ENCODE measurements at places on chromosomes 11 and 22.

GRCh38 chr11:12123273-12123672 lies 12.9 kb downstream of the MICAL2 start:
- no peak for DNase-seq

- no peak for DNase-seq
Measured at GRCh38 chr22:44445307-44445680, 52.7 kb downstream of the RTL6 start.

GRCh38 chr22:37479196-37479595 lies 7.0 kb downstream of the MFNG start:
- no peak for DNase-seq

DNA sequence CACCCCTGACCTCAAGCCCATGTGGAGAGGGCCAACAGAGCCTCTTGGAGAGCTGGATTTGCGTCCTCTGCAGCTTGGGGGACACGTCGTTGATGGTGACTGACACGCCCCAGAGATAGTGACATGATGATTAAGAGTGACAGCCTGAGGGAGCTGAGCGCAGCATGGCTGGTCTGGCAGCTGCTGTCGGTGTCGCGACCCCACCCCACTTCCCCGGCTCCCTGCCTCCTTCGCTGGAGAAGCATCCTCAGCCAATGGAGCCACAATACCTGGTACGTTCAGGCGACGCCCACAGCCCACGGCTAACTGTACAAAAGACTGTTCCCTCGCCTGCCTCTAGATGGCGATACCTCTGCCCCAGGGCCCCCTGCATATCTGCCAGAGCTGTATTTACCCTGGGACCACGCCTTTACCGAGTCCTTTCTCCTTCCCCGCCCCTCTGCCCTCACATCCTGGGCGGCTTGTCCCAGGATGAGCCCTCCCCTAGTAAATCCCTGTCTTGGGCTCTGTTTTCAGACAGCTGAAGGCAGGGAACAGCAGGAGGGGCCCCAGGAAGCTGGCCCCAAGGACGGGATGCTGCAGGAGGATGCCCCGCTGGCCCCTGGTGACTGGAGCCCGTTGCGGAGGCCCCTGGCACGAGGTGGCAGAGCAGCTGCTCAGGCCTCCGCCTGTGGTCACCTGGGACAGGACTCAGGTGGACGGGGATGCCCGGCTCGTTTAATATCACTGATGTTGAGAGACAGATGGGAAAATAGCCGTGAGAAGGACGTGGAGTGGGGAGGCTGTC lies 90.6 kb downstream of the RPS6KA4 start:
- DNase-seq: peak; percentile 66

DNA sequence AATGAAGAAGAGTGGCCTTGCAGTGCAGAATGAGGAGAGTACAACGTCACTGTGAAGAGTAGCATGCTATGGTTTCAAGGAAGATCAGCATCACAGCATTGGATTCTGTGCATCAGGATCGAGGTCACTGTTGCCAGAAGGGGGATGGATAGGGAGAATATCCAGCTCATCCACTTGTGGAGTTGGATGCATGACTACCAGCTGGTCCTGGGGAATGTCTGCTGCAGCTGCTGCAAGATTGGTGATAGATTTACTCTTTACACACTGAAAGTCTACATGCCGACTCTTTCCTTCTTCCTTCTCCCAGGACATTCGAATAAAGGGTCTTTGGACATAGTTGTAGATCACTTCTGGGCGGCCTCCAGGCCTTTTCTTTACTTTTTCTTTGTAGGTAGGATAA lies 74.3 kb downstream of the BTBD10 start:
- DNase-seq: no peak
